Left ventricle myocardium superior (tissue), 1 donor: ENCODE measurements at places on chromosomes 7 and 10. TPM values are rescaled to one million over a fixed set of nuclear protein-coding genes. Genes with fewer than 3 reads are reported as not detected.

DNA sequence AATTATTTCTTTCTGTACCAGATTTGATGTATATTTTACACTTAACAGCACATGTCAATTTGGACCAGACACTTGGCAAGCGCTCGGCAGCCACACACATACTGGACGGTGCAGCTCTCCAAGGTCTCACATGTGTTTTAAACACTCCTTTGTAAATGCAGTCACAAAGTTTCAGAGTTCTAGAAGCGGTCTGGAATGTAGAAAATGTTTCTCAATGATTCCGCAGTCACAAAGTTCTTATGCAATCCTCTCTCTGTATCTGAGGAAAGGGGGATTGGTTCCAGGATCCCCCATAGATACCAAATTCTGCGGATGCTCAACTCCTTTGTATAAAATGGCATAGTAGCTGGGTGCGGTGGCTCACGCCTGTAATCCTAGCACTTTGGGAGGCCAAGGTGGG is 253.0 kb upstream of the GRB10 start:
- DNase-seq, result no peak

The NPC1L1 gene
- not detected for total RNA-seq

The CYP26C1 gene
- not detected for total RNA-seq

The ADAM22 gene
- total RNA-seq, result 1.7 TPM

The INHBA gene
- 1.5 TPM for total RNA-seq

GRCh38 chr7:24049296-24049695 is 234.7 kb upstream of the NPY start:
- DNase-seq, result no peak

- DNase-seq, result peak; percentile 70
Measured at GRCh38 chr7:131106681-131107336, 220.9 kb upstream of the MKLN1 start.

DNA sequence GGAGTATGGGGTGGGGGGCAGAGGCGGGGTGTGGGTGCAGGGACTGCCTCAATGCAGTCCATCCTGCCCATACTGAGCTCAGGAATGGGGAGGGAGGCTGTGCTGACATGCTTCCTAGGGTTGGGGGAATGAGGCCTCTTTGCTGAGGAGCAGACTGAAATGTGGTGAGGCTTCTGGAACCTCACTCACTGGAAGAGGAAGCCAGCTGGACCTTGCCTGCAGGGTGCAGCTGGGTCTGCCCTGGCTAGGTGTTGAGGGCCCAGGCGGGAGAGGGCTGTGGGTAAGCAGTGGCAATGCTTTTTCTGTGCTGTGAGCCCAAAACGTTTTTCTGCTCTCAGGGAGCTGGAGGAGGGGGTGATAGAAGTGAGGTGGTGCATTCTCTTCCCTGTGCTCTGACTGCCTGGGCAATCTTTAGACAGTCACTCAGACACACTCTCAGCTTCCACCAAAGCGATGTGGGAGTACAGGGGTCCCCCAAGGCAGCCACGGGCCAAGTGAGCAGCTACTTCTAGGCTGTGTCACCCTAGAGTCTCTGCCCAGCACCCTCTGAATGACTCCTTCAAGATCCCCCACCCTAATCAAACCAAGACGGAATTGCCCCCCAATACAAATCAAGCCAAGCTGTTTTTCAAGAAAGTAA is 41.1 kb upstream of the BMPR1A start:
- DNase-seq, result no peak

GRCh38 chr7:105691082-105691679 is 109.9 kb upstream of the EFCAB10 start:
- DNase-seq, result no peak

GRCh38 chr10:97915346-97916131 is 65.9 kb downstream of the GOLGA7B start:
- DNase-seq, result no peak

The PRSS37 gene
- total RNA-seq, result not detected

GRCh38 chr10:45420453-45421192 is 46.6 kb downstream of the ALOX5 start:
- peak; percentile 89 for DNase-seq

The MYL10 gene
- total RNA-seq, result not detected

The CAV2 gene
- total RNA-seq, result 204 TPM

- no peak for DNase-seq
Measured at GRCh38 chr10:32386623-32387260, 39.8 kb upstream of the EPC1 start.

The WIPF3 gene
- total RNA-seq, result 6.2 TPM

DNA sequence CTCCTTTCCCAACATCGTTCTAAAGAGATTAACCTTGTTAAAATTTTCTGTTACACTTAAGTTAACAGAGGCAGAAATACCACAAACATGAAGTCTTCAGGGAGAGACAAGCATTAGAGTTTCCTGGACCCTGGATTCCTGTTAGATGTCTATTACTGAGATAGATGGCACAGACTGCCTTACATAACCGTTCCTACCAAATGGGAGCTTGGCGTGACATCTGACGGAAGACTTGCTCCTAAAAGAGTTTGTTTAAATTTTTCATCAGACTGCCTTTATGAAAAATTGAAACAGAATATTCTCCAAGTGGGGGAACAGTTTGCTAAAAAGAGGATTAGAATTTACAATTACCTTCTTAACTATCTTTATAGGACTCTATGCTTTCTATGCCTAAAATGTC is 22.7 kb downstream of the ANK3 start:
- no peak for DNase-seq

DNA sequence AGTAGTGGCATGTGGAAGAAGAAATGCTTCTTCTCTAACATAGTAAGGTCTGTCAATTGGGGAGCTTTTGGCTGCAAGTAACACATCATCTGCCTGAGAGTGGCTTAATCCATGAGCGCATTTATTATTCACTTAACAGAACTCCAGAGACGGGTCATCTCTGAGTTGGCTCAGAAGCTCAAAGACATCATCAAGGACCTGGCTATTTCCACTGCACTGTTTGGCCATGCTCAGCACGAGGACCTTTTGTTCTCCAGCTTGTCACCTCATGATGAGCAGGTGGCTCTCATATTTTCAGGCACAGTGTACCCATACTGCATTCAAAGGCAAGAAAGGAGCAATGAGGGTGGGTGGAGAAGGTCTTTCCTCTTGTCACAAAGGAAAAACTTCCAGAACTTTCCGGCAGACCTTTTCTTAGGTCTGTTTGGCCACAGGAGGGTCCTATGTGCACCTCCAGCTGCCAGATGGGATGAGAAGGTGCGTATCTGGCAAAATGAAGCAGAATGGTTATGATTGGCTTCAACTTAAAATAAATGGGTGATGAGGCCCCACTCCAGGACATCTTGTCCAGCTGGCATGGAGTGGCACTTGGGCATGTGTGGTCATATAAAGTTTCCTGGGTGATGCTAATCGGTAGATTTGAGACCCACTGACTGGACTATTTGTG is 55.6 kb upstream of the SHH start:
- no peak for DNase-seq

DNA sequence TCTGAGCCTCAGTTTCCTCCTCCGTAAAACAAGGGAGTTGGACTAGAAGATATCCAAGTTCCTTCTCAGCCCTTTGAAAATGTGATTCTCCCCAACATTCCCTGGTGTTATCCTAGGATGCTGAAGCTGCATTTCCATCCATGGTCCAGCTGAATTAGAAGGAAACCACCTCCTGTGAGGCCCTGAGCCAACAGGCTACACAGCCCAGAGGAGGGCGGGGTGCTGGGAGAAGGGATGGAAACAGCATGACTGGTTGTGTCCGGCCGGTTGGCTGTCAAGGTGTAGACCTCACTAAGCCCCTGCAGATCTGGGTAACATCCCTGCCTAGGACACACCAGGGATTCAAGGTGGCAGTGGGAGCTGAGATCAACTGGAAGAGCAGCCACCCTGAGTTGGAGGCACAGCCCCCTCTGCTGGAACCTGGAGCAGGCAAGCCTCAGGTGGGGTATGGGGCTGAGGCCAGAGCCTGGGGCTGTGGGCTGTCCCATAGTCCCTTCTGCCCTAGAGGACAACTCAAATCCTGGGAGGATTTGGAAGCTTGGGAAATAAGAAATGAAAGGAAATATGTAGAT is 72.0 kb downstream of the PAX2 start:
- no peak for DNase-seq
